Stimulated activated CD4-positive, alpha-beta T cell treated with anti-CD3 and anti-CD28 coated beads, Interleukin-15, amount 100 ng/mL, for 1 hour (primary cell): ENCODE measurements at places on chromosomes 2 and 18.

DNA sequence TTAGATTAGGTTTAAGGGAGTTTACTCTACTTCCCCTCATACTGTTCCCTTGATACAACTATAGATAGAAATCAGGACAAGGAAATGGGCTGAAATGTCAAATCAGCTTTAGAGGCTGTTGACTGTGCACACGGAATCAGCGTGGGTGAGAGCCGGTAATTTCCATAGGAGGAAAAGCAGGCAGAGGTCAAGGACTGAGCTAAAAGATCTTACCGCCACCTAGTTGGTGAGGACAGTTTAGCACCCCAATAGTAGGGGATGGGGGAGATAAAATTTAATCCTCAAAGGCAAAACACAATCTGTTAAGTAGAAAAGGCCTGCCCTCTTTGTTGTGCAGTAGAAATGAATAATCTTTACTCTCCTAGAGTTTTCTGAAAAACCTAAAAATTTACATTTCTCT lies 1154.5 kb upstream of the CHAC2 start:
- no peak for DNase-seq

DNA sequence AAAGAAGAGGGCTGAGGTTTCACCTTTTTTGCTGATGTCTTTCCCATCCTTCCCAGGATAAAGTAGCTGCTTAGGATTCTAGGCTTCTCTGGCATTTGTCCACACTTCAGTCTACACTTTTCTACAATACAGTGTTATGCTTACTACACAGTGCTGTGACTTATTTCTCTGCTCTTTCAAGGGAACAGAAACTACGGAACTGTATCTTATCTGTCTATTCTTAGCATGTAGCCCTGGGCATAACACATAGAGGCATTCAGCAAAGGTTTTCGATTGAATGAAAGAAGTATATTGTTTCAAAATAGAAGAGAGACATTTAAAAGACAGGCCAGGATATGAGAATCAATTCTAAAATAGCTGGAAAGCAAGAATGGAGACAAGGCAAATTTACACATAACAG lies 110.9 kb downstream of the ARHGEF33 start:
- DNase-seq, result no peak

GRCh38 chr2:224918626-224919471 lies 123.4 kb downstream of the DOCK10 start:
- DNase-seq, result no peak

GRCh38 chr2:8488001-8488738 lies 193.7 kb upstream of the ID2 start:
- peak; percentile 27 for DNase-seq

GRCh38 chr2:55141572-55142413 lies 90.3 kb downstream of the CLHC1 start:
- DNase-seq, result no peak

GRCh38 chr2:96839293-96839874 lies 4.4 kb downstream of the ANKRD23 start:
- peak; percentile 61 for DNase-seq
